Stimulated activated CD8-positive, alpha-beta memory T cell treated with anti-CD3 and anti-CD28 coated beads, Interleukin-15, amount 100 ng/mL, for 1 hour (primary cell): ENCODE measurements at places on chromosomes 13 and 19.

DNA sequence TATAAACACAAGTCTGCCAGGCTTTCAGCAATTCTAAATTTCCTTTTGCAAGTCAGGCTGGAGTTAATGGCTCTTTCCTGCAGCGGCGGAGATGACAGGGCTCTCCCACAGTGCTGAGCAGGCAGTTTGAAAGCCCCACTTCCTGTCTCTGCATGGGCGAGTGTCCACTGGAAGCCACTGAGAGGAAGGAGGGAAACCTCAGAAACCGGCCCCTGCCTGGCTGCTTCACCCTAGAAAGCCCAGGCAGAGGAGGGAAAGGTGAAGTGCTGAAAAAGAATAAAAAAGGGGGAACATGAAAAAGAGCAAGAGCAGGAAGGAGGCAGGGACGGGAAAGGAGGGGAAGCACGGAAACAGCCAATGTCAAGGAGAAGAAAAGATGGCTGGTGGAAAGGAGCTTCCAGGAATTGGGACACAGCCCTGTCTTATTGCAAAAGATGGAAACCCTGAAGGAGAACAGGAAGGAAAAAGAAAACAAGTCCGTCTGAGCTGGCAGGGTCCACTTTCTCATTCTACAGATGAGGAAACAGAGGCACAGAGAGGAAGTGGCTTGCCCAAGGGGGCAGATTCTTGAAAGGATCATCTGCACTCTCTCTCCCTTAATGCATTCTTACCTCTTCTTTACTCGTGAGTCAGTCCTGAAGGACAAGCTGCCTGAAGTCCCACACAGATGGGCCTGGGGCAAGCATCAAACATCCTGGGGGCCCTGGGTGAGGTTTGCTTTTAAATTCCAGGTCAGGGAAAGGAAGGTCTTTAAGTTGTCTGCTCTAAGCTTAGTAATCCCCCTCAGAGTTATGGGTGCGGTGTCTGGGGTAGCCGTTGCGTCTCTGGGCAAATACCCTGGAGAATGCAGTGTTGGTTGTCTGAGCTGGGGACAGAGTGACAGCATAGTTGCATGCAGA, 38.8 kb upstream of the ALOX5AP start:
- no peak for DNase-seq

DNA sequence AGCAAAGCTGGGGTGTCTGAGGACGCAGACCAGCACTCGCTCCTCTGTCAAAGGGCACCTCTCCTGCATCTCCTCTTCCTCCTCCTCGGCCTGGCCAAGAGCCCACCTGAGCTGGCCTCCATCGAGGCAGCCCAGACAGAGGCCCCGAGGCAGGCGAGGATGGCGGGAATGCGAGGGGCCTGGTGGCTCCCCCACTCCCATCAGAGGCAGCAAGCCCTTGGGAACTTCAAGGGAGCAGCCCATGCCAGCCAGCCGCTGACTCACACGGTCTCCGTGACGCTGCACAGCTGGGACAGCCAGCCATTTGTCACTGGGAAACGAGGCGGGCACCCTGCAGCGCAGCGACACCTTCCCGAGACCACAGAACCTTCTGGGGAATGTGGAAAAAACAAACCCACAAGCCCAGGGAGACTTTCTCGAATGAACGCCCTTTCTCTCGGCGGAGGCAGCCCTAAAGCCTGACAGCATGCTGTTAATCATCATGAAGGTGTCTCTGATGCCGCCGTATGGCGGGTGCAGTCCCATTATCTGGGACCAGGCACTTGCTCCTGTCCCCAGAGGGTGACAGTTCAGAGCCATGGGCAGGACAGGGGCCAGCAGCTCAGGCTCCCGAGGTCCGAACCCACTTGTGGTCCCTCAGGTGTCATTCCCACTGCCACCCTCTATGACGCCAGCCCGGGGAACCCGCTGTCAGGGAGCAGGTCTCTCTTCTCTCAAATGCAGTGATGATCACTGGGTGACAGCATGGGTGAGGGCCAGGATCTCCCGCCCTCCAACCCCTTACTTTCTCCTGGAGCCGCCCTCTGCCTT, 53.0 kb downstream of the PEPD start:
- no peak for DNase-seq

DNA sequence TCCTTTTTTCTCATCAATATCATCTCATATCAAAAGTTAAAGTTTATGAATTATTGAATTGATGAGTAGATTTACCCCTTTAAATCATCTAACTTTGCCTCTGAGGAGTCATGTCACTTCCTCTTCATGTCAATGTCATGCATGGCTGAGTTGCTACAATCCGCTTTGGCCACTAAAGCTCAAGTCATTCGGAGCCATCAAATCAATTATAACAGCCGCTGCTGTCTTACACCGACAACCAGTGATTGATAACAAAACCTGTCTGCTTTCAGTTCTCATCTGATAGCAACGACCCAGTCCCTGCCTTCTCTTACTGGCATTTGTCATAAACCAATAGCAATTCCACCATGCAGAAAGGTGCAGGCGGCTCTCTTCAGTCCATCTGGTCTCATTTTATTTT, 429.3 kb downstream of the DIAPH3 start:
- DNase-seq = no peak

DNA sequence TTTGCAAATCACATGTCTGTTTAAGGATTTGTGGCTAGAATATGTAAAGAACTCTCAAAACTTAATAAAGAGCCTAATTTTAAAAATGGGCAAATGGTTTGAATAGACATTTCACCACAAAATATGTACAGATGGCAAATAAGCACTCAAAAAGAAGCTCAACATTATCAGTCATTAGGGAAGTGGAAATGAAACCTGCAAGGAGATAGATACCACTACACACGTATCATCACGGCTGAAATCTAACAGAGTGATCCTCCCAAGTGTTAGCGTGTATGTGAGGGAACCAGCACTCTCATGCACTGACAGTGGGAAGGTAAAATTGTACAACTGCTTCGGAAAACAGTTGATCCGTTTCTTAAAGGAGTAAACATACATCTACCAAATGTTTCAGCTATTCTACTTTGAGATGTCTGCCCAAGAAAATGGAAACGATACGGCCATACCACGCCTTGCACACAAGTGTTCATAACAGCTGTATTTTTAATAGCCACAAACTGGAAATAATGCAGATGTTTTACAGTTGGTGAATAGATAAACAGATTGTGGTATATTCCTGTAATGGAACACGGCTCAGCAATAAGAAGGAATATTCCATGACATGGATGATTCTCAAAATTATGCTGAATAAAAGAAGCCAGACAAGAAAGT, 14.5 kb downstream of the ARHGEF7 start:
- no peak for DNase-seq

DNA sequence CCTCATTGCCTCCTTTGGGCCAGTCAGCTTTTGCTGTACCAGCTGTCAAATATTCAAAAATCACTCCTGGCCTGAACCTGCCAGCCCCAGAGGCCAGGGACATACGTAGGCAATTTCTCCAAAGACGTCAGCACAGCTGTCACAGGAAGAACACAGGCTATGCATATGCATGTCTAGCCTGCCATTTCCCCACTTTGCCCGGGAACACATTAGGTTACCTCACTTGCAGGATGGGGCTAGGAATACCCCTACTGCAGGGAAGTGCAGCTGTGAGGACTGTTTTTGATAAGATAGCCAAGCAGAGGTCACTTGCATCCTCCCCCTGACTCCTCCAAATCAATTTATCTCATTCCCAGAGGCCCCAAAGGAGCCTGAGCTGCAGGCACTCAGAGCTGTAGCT, 2.8 kb downstream of the ZNF667 start:
- DNase-seq = no peak

- no peak for DNase-seq
These were observed 2.2 kb upstream of the TMEM161A start for GRCh38 chr19:19140476-19140875.

GRCh38 chr19:11007385-11007784, 46.6 kb downstream of the SMARCA4 start:
- DNase-seq = no peak

DNA sequence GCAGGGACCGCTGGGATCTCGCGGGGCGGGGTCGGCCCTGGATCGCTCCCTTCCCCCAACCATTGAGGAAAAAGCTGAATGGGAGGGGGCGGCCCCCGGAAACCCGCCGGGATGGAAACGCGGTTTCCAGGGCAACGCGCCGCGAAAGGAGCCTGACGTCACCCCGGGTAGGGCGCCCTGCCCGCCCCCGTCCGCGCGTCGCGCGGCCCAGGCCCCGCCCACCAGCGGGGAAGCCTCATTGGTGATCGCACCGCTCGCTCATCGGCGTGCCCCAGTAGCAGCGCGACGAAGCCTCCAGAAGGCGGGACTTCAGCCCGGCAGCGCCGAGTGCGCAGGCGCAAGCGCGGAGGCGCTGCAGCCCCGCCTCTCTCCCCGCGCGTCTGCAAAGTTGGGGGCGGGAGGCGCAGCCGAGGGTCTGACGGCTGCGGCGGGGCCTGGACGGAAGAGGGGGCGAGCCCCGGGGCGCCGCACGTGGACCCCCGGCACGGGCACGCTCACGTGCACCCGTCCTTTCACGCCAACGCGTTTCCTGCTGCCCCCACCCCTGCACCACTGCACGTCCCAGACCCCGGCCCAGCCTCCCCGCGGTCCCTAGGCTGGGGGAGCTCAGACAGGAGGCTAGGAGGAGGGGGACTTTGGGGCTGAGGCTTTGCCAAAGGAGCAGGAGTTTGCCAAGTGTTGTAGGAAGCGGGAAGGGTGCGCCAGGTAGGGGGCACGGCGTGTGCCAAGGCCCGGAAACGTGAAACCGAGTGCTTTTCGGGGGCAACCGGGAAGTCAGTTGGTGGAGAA, 8.2 kb upstream of the CIRBP start:
- DNase-seq = peak; percentile 90

DNA sequence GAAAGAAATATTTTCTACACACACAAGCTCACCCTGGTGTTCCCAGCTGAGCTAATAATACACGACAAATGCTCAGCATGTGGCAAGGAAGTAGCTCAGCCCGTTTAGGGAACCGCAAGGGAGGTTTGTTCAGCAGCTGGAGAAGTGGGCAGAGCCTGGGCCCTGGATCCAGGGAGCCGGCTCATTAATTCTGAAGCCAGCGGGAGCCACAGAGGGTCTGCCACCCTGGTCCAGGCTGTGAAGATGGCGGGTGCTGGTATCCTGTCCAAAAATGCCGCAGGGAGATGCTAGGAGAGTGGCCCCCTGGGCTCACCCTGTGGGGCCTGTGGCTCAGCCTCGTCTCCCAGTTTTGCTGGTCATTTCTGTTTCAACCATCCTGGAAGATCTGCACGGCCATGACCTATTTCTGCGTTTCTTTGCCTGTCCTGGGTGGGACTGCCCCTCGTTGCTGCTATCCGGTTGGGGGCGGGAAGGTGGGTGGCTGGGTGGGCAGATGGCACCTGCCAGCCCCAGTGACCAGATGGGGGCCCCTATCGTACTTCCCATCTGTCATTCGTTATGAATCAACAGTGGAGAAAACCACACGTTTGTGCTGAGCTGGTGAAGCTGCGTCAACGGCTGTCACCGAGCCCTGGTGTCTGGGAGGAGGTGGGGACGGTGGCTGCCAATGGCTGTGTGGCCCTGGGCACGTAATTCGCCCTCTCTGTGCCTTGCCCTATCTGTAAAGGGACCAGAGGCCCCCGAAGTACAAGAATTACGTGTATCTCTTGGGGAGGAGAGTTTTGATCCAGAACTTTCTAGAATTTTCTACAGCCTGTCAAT, 2.7 kb upstream of the GNA15 start:
- DNase-seq = peak; percentile 39

- DNase-seq = no peak
These were observed 9.8 kb upstream of the SIGLEC10 start for GRCh38 chr19:51427201-51427600.

- no peak for DNase-seq
These were observed 731 bp upstream of the AKAP8L start for GRCh38 chr19:15419413-15420025.

GRCh38 chr13:45162821-45163220, 38.0 kb downstream of the KCTD4 start:
- DNase-seq = no peak

- no peak for DNase-seq
These were observed 2.1 kb downstream of the FGF9 start for GRCh38 chr13:21672796-21673538.

DNA sequence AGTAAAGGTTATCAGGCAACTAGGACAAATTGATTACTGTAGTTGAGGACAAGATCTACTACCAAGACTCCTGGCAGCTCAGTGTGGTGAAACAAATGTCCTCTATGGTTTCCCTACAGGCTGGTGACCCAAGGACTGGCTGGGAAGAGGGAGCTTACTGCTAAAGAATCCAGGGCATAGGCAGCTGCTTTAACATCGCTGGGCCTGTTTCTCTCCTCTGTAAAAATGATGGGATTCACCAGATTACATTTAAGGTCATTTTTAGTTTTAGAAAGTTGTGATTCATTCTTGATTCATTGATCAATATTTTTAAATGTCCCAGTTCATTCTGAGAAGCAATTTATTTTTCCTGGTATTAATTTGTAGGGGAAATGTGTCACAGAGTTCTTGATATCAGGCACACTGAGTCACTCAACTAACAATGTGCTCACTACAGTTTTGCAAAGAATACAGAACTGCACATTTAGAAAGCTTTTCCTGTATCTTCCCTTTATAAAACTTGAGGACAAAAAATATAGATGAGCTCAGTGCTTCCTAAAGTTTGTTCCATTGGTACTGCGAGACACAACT, 19.6 kb upstream of the FAM124A start:
- no peak for DNase-seq

DNA sequence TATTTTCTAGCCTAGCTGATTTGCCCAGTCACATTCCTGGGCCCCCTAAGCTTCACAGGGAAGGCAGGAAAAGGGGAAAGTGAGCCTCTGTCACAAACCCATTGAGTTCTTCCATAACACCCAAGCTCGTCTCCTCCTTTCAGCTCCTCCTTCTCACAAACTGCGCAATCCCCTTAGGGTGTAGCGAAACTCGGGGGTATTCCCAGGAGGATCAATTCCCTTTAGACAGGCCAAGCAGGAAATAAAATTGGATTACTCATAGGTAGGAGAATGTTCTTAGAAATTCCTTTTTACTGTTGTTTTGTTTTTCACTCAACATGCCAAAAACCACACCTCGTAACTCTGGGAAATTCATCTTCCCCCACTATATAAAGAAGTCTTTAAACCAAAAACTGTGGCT, 139.3 kb downstream of the IRS2 start:
- DNase-seq = no peak

DNA sequence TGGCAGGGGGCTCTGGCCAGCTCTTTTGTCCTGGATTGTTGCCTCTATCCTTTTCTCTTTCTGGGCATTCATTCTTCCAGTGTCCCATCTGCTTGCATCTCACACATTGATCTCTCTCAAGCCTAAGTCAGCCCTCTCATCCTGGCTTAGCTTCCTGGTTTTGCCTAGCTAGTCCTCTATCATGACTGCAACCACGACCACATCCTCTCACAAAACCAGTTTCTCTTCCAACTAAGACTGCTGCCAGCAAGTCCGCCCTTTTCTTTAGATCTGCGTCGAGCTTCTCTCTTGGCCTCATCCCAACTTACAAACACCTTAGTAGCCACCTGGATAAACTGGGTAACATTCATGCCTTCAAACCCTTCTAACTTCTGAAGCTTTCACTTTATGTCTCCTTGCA, 212.2 kb upstream of the HTR2A start:
- DNase-seq = no peak
